ENCODE measurements at places on chromosomes 5 and 9.

DNA sequence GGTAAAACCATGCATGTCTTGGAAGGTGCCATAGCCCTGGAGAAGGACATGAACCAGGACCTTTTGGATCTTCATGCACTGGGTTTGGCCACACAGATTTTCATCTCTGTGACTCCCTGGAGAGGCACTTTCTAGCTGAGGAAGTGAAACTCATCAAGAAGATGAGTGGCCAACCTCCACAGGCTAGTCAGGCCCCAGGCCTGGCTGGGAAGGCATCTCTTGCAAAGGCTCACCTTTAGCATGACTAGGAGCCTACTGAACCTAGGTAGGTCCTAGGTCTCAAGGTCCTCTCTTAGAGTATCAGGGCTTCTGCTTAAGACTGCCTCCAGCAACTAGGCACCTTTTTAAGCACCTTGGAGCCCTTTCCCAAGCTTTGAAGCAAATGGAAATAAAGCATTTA lies 1448.7 kb upstream of the ACO1 start:
- no peak for DNase-seq

DNA sequence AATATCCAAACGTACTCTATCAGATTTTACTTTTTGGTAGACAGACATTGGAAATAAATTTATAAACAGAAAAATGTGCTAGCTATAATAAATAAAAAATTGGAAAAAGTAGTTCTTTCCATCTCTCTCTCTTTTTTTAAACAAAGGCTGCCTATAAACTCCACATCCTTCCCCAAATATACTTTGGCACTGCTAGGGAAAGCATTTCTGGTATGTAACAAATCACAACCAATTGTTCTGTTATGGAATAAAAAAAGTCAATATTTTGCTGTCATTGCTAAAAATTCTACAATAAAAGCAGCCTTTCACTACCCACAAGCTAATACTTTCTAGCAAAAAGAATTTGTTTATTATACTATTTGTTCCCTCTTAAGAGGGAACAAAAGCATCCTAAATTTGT lies 169.2 kb upstream of the TARS1 start:
- no peak for DNase-seq

- DNase-seq, result no peak
Observed at GRCh38 chr9:20945269-20945668, 86.2 kb downstream of the HACD4 start.

DNA sequence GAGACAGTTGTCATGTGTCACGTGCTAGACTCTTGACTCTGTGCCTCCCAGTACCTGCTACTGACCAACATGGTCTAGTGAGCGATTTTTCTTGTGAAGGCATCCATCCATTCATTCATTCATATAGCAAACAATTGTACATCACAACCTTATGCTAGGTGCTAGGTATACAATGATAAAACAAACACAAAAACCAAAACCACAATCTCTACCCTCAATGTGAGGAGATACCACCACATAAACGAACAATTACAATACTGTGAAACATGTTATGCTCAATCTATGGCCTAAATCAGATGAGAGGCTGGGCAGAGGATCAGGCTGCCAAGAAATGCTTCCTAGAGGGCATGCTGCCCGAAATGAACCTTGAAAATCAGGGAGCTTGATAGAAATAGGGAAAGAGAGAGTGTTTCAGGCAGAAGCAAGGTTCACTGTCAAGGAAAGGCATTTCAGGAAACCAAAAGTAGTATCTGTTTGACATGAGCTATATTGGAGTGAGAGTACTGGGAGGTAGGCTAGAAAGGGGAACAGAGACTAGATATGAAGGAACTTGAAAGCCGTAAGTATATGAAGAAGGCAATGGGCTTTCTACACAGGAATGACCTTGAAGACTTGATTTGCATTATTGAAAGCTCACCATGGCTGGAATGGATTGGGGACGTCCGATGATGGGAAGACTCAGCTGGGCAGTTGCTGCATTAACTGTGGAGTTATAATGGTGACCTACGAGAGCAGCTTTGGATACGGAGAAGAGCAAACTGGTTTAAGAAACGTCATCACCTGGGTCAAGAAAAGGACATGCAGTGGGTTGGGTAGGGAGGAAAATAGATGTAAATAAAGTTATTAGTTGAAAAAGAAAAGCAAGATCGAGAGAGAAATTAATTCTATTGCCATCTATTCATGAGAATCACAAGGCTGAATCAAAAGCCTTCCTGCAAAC lies 90.1 kb downstream of the THBS4 start:
- DNase-seq, result no peak

GRCh38 chr5:179222246-179223017 lies 122.8 kb downstream of the ADAMTS2 start:
- no peak for DNase-seq

GRCh38 chr9:8732367-8733075 lies 932.9 kb upstream of the DMAC1 start:
- no peak for DNase-seq

All from CD4-positive, alpha-beta T cell treated with Interferon alpha-2 for 1 hour (primary cell).